ENCODE measurements at places on chromosomes 11 and 22.

DNA sequence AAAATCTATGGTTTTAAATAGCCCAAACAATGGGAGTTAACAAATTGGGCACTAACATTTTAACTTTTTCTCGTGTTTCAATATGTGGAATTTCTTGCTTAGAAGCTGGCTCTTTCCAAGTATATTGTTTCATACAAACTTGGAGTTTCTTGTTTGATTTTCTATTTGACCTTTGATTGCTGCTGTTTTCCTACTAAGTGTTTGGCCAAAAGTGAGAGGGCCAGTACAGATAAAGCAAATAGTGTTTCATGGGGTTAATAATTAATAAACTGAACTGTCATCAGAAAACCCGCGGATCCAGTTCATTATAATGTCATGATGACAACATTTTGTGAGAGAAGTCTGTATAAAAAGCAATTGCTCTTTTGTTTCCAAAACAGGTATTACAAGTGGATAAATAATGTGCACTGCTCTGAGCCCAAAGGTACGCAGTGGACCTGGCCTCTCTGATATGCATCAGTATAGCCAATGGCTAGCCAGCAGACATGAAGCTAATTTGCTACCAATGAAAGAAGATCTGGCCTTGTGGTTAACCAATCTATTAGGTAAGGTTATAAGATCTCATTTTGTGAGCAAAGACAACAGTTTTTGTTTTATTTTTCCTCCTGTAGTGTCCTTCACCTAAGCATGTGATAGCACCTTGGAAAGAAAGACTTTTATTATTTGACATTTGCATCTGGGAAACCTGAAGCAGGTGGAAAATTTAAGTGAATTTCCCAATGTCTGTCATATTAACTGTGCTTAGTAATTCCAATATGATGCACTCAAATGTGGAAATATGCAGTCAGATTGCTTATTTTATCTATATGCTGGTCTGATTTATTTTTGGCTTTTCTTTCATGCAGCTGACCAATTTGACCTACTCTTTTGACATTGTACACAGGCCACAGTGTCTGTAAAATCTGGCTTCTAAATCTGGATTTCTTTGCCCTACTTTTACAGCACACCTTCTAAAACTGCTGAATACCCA is 8.3 kb downstream of the GAS2 start:
- DNase-seq = no peak

- DNase-seq = no peak
These were observed 2.2 kb upstream of the NAP1L4 start for GRCh38 chr11:2994336-2994730.

- DNase-seq = peak; percentile 65
These were observed 19.4 kb downstream of the TEAD1 start for GRCh38 chr11:12693479-12694182.

DNA sequence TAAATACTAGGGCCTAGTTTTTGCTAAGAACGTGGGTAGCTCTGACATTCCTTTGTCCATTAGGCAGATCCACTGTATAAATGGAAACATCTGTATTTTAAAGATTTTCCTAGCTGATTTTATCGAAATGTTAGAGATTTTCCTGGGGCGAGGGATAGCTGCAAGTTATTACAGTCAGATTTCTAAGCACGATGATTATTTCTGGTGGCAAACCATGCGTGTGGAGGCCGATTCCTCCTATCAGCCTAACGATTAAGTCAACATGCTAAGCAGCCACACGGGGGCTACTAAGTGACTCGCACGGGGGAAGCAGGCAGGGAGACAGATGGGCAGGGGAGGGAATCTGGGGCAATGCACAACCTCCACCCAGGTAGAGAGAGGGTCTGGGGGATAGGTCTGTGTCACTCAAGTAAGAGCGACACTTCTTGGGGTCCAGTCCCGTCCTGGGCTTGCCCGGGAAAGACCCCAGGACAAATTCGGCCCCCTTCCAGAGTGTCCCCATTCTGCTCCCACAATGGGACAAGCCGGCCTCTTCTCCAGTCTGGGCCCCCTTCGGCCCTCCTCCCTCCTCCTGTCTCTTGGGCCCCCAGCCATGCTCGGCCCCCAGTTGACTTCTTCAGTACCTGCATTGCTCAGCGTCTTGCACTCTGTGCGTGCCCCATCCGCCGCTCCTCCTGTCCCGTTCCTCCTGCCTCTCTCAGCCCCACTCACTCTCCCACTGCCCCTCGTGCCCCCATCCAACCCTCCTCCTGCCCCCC is 571 bp downstream of the C11orf24 start:
- peak; percentile 27 for DNase-seq

DNA sequence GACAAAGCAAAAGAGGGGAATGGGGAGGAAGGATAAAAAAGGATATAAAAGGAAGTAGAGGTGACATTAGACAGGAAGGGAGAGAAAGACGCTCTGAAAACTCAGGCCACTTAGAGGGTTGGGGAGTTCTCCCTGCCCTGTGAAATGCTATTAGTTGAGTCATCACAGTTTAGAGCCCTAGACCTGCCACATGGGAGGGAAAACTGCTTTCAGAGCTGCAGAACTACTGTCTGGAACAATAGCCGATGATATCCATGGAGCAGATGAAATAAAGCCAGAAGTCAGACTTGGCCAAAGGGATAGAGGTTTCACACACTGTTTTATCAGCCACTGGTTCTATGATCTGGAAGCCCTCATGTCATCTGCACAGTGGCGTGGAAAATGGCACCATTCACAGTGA is 157.9 kb downstream of the NCAM1 start:
- DNase-seq = no peak

All from GDM1 (cell line).